Activated CD8-positive, alpha-beta memory T cell treated with anti-CD3 and anti-CD28 coated beads for 4 hours (primary cell): ENCODE measurements at places on chromosomes 11 and 22.

- DNase-seq: no peak
These were observed 3.7 kb downstream of the SMIM35 start for GRCh38 chr11:118082880-118083552.

- no peak for DNase-seq
These were observed 77.7 kb upstream of the RAB1B start for GRCh38 chr11:66190786-66191185.

DNA sequence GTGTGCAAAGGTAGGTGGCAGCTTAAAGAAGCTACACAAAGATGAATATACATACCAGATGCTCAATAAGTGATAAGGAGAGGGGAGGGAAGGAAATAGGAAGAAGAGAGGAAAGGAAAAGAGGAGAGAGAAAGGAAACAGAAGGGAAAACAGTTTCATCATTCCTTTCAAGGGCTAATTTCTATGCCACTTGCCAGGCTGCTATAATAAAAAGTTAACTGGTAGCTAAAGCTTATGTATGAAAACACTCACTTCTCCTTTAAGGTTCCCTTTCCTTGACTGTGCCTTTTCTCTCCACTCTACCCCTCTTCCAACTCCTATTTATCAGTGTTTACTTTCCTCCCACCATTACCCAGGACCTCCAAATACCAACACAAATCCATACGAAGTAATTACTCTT, 347.9 kb downstream of the DLG2 start:
- no peak for DNase-seq

- no peak for DNase-seq
These were observed 8.4 kb upstream of the LMO2 start for GRCh38 chr11:33900159-33900840.

DNA sequence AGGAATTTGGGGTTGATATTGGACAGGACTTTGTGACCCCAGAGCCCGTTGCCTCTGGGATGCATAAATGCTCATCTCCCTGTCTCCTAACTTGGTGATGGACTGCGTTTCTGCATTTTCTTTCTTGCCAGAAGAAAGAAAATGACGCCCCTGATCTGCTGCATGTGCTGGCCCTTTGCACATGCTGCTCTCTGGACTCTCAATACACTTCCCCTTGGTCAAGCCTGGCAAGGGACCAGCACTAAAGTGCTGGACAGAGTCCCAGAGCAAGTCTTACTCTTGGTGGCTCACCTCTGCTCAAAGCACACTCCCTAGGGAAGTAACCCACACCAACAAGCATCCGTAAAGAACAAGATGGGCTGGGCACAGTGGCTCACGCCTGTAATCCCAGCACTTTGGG, 40.7 kb downstream of the MYH9 start:
- DNase-seq: no peak

GRCh38 chr11:13166036-13166435, 111.6 kb upstream of the BMAL1 start:
- no peak for DNase-seq

- DNase-seq: no peak
These were observed 7.0 kb upstream of the FCHSD2 start for GRCh38 chr11:73149105-73149504.

GRCh38 chr11:93330446-93330984, at the start of gene DEUP1:
Gene DEUP1, plus strand, starts transcription at chr11:93330742. Its CDS starts 1,518 bp downstream, at chr11:93332260.
- DNase-seq: no peak

DNA sequence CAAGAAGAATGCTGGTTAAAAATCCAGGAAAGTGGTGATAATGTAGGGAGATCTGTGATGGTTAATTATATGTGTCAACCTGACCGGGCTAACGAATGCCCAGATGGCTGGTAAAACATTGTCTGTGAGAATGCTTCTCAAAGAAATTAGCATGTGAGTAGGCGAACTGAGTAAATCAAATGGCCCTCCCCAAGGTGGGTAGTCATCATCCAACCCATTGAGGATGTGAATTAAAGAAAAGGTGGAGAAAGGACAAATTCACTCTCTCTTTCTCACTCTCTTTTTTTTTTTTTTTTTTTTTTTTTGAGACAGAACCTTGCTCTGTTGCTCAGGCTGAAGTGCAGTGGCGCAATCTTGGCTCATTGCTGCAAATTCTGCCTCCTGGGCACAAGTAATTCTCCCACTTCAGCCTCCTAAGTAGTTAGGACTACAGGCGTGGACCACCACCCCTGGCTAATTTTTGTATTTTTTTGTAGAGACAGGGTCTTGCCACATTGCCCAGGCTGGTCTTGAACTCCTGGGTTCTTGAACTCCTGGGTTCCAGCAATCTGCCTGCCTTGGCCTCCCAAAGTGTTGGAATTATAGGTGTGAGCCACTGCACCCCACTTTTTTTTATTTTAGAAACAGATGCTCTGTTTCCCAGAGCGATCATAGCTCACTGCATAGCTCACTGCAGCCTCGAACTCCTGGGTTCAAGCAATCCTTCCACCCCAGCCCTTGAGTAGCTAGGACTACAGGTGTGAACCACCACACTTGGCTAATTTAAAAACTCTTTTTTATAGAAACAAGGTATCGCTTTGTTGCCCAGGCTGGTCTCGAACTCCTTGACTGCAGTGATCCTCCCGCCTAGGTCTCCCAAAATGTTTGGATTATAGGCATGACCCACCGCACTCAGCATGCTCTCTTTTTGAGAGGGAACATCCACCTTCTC, 22.0 kb upstream of the P2RY6 start:
- DNase-seq: no peak

DNA sequence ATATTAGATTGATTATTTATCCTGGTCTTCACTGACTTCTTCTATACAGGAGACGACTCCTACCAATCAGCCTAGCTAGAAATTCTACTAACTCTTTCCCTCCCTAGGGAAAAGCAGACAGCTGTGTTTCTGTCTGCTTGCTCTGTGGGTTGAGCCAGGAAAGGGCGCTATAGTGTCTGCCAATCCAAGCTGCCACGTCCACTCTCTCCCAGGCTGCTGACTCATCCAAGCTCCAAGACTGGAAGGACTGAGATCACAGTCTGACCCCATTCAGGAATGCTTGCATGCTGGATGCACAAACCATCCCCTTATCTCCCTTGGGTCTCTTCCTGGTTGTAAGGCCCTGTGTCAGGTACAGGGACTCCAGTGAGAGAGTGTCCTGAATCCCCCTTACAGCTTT, 955.6 kb downstream of the OPCML start:
- no peak for DNase-seq

DNA sequence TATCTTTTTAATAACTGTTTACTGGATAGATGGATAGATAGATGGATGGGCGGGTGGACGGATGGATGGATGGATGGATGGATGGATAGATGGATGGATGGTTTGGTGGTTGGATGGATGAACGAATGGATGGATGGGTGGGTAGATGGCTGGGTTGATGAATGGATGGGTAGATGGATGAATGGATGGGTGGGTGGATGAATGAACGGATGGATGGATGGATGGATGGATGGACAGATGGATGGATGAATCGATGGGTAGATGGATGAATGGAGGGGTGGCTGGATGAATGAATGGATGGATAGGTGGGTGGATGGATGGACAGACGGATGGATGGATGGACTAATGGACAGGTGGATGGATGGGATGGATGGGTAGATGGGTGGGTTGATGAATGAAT, 13.8 kb upstream of the SLC22A12 start:
- DNase-seq: no peak

- no peak for DNase-seq
These were observed 24.0 kb upstream of the PRAME start for GRCh38 chr22:22583030-22583429.

DNA sequence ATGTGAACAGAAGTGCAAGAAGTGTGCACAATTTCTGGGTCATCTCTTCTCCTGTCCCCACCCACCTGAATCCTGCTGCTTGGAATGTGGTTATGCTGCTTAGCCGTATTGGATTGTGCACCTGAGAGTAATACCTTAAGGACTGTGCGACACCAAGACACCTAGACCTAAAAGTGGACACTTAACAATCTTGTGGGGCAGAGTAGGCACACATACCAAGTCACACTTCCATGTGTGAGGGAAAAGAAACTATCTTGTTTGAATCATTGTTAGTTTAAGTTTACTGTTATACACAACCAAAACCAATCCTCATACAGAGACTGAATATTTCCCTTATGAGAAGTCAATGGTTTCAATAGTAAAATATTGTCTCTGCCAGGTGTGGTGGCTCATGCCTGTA, 93.7 kb downstream of the CCDC83 start:
- no peak for DNase-seq

- no peak for DNase-seq
These were observed 19.5 kb downstream of the OR5T2 start for GRCh38 chr11:56214537-56214936.

DNA sequence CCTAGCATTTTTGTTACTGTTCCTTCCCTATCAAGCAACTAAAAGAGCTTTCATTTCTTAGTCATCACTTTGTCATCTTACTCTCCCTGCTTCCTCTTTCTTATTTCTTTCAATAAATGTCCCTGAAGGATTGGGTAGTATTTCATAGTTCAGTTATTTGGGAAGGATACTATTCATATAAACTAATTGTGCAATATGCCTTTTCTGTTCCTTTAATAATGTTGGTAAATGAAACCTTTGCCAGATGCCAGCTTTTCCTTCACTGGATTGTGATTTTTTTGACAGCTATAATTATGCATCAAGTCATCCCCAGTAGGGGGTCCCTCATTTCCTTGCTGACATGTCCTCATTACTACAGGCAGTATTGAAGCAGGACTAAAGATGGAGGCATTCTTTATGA, 101.7 kb downstream of the ATM start:
- no peak for DNase-seq

DNA sequence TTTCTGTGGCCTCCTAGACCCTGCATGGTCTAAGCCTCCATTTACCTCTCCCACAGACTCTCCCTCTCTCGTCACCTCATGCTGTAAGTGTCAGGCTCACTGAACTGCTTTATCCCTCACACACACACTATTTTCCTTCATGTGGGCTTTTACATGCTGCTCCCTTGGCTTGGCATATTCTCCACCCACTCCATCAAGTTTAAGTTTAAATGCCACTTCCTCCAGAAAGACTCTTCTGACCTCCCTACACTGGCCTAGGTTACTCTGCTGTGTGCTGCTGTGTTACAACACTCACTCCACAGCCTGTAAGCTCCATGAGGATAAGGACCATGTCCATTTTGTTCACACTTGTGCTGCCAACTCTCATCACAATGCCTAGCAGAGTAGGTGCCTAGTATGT, 2.5 kb downstream of the DCHS1 start:
- DNase-seq: no peak

- DNase-seq: no peak
These were observed 286.7 kb downstream of the TBC1D22A start for GRCh38 chr22:47049078-47049624.

GRCh38 chr11:119706887-119707286, 22.1 kb downstream of the NECTIN1 start:
- no peak for DNase-seq

- DNase-seq: no peak
These were observed 32.4 kb upstream of the SCGB1D1 start for GRCh38 chr11:62157603-62158002.

DNA sequence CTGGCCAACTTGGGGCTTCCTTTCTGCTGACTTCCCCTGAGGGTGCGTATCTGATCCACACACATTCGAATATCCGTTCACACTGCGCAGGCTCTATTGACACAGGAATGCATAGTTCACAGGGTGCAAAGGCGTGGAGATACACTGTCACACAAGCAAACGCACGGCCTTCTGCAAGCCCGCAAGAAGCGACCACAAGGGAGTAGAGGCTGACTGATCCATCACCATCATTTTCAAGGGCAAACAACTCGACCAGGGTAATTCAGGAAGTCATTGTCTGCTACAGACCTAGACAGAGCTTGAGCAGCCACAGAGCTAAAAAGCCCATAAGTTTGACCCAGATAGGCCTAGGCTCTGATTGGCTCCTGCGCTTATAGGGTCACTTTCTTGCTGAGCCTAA, 392.3 kb downstream of the MN1 start:
- no peak for DNase-seq

DNA sequence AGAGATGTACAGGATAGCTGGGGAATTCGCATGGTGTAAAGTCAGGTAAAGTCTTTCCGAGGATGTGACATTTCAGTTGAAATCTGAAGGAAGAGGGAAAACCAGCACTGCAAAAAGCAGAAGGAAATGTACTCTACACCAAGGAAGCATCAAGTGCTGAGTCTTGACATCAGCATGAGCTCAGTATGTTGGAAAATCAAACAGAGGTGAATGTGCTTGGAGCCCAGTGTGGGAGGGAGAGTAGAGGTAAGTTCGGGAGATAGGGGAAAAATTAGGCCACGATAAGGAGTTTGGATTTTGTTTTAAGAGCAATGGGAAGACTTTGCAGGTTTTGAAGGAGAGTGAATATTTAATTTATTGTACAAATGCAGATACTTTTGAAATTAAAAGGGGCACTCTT, 484.0 kb downstream of the NTM start:
- DNase-seq: no peak

- no peak for DNase-seq
These were observed 46.6 kb upstream of the MMP7 start for GRCh38 chr11:102577182-102577581.

DNA sequence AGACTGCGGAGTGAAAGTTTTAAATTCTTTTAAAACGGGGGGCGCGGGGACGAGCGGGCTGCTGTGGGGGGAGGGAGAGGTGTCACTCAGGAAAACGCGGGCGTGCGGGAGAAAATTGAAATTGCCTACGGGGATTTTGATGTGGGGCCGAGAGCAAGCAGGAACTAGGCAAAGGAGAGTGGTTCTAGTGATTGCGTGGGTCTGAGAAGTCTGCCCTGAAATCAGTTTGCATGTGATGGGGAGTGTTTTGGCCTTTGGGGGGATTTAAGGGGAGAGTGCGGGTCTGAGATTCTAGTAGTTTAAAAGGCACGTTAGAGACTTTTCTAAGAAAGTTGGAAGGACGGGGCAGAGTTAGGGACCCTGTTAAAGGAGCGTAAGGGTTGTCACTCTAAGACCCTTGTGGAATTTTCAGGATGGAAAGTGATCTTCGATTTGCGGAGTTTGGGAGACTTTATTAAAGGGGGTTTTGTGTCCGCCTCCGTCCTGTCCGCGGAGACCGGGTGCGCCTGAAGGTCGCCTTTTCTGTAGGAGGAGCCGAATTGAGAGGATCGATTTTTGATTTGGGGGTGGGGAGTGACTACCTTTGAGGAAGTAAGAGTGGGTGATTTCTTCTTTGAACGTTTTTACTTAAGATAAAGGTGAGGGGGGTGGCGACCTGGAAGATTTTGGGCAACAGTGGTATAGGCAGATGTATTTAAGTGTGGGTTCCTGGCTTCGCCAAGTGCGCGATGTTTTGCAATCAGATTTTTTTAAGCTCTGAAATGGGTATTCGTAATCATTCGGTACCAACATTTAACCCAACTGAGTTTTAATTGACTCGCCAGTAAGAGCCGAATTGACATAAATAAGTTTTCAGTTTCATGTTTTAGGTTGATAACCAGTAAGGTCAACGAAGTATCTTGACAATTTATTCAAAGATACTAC, 1.1 kb downstream of the EED start:
- no peak for DNase-seq
